ENCODE measurements at places on chromosomes 7 and 10.

DNA sequence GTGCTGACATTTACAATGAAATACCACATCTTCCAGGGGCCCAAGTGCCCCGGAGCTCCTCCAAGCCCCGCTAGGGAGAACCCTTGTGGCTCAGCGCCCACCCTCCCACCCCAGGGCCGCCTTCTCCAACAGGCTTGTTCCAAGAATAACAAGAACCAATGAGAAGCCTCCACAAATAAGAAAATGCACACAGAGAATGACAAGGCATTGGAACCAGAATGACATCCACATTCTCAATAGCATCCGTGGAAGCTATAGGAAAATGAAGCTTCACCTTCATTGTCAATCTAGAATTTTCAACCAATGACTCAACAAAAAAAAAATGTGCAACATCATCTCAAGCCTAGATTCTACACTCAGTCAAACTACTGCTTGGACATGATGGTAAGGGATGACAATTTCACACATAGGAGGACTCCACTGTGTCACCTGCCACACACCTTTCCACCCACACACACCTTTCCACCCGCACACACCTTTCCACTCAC lies 50.4 kb upstream of the PPP2R2D start:
- no peak for DNase-seq

- DNase-seq = no peak
Measured at GRCh38 chr7:92987095-92987494, 130.7 kb downstream of the SAMD9 start.

DNA sequence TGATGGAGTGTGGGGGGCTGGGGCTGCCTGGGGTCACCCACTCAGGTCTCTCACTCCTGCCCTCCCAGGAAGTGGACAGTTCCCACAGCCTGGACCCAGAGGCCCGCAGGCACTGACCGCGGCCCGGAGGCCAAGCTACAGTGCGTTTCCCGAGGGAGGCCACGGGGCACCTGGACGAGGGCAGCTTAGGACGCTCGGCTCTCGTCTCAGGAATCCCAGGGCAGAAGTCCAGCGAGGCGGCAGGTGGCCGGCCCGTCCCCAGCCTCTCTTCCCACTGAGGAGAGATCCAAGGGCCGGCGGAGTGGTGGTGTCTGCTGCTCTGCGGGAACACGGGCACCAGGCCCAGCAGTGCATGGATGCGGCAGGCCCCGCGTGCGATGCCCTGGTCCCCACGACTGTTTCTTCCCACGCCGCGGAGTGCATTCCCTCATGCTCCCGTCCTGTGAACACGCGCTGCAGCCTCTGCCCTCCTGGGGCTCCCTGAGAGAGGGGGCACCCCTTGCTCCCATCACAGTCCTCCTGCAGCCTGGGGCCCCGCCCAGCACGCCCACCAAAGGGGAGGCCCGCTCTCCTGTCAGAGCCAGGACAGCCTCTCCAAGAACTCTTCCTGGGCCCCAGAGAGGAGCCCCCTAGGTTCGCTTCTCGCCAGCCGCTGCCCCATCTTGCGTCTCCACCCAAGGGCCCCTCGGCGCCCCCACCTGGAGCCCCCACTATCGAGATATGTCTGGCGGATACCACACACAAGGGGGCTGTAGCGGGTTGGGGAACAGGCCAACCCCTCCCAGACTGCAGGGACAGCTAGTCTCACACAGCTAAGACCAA lies 24.3 kb upstream of the GPR146 start:
- no peak for DNase-seq

DNA sequence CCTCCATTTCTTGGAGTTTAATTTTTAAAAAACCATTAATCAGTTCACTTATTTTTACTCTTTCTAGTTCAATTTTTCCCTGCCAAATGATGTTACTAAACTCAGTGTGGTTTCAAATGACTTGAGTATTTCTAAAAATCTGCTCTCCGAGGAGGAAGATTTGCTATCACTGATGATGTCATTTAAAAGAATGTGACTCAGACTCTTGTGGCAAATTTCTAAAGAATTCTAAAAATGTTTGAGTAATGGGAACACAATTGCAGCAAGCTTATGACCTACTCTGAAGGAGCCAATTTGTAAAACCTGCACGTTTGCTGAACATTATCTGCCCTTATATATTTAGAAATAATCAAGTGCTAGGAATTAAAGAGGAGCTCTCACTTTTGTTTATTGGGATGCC lies 88.6 kb downstream of the SPAG6 start:
- DNase-seq = peak; percentile 45

DNA sequence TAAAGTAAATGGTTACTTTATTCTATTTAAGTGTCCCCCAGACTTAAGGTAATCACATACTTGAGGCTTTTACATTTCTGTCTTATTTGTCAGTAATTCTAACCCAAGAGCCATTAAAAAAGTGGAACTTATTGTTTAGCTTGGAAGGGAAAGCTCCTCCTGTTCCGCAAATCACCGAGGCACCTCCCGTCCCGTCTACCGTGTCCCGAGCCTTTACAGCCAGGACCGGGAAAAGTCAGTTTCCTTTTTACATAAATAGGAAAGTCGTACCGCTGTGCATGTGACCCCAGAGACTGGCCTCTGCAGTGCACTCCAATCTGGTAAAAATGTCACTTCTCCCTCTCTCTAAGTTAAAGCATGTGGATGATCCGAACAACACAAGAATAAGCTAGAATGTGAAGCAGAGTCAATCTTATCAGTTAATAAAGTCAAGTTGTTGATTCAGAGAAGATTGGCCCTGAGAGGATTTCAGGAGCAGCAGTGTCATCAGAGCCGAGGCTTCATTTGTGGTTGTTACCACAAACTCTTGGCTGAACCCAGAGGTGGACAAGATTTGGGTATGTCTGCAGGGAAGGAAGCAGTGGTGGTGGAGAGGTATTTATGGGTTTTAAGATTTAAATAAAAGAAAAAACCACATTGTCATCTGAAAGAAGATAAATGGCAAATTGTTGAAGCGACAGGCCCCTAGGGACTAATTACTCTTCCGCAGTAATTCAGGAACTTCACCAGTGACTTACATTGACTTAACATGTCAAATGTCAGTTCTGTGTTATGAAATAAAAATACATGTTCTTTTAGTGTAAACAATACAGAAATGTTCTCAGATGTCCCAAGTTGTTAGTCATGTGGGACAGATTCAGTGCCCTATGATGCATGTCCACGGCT lies 316.6 kb upstream of the ZNF32 start:
- DNase-seq = no peak

GRCh38 chr10:60338002-60338564 lies 51.6 kb downstream of the ANK3 start:
- DNase-seq = no peak

DNA sequence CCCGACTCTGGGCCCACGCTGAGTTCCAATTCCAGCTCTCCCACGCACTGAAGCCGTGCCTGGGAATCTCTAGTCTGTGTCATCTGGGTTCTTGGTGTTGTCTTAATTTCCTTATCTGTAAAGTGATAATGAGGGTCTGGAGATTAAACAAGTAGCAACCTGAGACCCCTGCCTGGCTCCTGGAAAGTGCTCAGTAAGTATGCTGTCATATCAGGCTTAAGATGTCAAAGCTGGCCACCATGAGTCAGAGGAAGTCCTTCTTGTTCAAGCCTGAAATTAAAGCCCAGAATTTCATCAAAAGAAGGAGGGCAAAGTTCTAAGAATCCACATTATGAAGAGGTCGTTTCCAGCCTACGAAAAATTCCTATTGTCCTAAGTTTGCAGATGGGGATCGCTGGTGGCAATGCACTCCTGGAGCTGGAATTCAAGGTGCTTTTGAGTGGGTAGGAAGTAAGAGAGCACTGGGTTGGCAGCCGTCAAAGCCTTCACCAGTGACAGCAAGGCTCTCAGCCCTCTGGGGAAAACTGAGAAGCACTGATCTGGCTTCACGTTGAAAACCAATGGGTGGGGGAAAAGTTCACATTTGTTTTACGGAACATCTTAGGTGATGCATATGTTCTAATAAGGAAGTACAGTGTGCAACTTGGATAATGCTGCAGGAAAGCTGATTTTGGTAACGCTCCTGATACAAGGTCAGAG lies 50.3 kb upstream of the NCAPG2 start:
- no peak for DNase-seq

GRCh38 chr7:107712896-107713295 lies 31.0 kb upstream of the CBLL1 start:
- no peak for DNase-seq
